ENCODE measurements at places on chromosomes 1 and 21.

DNA sequence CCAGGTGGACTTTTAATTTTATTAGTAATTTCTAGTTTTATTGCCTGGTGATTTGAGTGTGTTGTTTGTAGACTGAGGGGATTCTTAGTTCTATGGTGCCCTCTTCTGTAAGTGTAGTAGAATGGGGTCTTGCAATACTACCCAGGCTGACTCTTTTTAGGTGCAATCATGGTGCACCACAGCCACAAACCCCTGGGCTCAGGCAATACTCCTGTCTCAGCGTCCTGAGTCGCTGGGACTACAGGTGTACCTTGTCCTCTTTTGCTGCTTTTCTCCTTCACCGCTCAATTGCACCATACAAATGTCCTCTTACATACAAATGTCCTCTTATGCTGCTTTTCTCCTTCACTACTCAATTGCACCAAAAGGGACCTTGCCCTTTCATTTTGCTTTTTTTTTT is 43.1 kb downstream of the SCP2 start:
- DNase-seq: no peak

- no peak for DNase-seq
Observed at GRCh38 chr21:43361493-43362296, 65.2 kb downstream of the SIK1 start.

DNA sequence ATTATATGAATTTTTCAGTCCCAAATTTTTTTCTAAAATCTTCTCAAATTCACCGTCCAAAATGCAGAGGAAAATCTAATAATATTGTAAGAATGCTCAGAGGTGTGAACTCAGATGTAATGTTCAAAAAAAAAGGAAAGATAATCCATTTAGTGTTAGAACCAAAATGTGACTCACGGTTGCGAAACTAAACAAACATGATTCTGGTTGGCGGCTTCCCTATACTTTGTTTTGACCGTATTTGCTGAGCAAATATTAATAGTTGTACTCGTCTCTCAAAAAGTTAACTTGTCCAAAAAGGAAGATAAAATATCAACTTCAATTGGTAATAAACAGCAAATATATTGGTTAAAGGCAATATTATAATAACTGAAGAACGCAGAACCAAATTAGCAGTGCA is 34.4 kb downstream of the ZSWIM5 start:
- no peak for DNase-seq

- DNase-seq: no peak
Observed at GRCh38 chr1:48576565-48576964, 104.6 kb upstream of the SPATA6 start.

- no peak for DNase-seq
Observed at GRCh38 chr1:62265956-62266935, 53.0 kb downstream of the KANK4 start.

GRCh38 chr1:157782931-157783330 is 6.0 kb upstream of the FCRL2 start:
- no peak for DNase-seq

GRCh38 chr1:97270508-97271307 is 549.1 kb downstream of the PTBP2 start:
- no peak for DNase-seq

DNA sequence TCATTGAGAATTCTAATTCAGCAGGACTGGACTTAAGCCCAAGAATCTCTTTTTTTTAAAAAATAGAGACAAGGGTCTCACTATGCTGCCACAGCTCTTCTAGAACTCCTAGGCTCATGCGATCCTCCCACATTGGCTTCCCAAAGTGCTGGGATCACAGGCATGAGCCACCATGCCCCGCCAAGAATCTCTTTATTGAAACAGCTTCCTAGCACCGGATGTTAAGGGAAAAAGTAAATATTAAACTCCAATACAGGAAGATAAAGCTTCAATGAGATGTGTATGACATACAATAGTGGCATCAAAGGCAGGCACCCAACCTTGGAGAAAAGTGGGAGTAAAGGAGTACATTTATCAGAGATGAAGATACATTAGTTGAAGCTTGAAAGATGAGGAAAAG is 25.5 kb downstream of the PUM1 start:
- DNase-seq: no peak

DNA sequence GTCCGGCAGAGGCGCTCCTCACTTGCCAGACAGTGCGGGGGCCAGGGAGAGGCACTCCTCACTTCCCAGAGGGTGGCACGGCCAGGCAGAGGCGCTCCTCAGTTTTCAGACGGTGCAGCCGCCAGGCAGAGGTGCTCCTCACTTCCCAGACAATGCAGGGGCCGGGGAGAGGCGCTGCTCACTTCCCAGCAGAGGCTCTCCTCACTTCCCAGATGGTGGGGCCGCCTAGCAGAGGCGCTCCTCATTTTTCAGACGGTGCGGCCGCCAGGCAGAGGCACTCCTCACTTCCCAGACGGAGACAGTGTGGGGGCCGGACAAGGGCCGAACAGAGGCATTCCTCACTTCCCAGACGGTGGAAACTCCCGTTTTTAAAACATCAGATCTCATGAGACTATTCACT is 238.4 kb upstream of the CACYBP start:
- no peak for DNase-seq

GRCh38 chr1:55725378-55725777 is 510.2 kb upstream of the USP24 start:
- no peak for DNase-seq

GRCh38 chr1:64196074-64196870 is 7.2 kb upstream of the UBE2U start:
- peak; percentile 61 for DNase-seq

DNA sequence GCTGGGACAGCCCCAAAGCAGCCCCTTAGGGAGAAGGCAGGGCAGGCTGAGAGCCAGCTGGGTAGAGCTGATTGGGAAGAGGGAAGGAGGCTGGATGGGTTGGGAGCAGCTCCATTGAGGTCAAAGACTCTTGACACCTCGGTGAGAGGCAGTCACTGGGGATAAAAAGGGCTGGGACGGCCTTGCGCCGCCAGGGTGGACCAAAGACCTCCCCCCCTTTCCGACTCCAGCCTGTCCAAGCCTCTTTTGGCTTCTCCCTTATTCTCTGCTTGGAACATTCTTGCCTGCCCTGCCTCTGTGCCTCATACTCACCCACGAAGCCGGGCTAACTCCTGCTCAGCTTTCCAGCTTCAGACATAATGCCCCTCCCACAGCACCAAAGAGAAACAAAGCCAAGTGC is 51.1 kb downstream of the LRRC38 start:
- DNase-seq: no peak

DNA sequence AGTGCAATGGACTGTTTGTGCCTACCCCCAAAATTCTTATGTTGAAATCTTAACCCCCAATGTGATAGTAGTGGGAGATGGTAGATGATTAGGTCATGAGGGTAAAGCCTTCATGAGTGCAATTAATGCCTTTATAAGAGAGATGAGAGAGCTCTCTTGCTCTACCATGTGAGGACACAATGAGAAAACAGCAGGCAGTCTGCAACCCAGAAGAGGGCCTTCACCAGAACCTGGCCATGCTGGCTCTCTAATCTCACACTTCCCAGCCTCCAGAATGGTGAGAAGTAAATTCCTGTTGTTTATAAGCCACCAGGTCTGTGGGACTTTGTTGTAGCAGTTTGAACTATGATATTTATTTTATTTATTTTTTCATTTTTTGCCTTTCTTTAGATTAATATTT is 21.0 kb downstream of the RYR2 start:
- DNase-seq: no peak

DNA sequence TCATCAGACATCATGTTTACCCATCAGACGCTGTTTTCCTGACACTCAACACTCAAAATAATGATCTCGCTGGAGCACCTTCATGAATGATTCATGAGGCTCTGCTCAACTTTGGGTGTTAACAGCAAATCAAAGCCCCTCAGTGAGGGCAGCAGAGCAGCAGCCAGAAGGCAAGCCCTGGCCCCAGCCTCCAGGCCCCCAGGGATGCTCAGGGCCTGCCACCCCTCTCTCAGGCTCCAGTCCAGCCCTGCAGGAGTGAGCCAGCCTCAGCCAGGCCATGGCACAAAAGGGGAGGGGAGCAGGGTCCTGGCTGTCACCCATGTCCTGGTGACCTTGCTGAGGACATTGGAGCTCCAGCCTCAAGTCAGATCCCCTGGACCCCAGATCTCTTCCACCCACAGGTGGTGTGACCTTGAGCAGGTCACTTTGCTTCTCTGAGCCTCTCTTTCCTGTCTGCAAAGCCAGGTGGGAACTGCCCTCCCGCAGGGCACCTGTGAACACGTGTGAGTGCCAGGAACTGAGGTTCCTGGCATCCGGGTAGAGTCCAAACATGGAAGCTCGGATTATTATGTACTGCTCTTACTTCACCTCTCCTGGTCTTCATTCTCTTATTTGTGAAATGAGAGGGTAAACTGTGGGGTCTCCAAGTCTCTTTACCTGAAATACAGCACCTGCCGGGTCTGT is 161.6 kb upstream of the VAMP3 start:
- DNase-seq: no peak

DNA sequence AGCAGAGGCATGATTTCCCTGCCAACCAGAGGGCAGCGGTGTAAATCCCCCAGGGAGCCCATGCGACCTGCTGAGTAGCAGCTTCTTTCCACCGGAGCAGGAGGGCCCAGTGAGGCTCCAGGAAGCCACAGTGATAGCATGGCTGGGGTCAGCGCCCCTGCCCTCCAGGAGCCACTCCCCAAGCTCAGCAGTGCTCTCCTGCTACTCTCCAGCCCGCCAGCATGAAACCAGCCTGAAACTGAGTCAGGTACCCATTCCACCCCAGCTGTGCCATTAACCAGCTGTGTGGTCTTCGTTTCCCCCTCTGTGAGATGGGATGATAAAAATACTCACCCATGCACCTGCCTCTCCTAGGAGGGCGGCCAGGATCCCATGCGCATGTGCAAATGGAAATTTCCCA is 123.8 kb upstream of the TMEM51 start:
- DNase-seq: no peak

GRCh38 chr1:209428241-209428921 is 155.1 kb upstream of the CAMK1G start:
- no peak for DNase-seq

DNA sequence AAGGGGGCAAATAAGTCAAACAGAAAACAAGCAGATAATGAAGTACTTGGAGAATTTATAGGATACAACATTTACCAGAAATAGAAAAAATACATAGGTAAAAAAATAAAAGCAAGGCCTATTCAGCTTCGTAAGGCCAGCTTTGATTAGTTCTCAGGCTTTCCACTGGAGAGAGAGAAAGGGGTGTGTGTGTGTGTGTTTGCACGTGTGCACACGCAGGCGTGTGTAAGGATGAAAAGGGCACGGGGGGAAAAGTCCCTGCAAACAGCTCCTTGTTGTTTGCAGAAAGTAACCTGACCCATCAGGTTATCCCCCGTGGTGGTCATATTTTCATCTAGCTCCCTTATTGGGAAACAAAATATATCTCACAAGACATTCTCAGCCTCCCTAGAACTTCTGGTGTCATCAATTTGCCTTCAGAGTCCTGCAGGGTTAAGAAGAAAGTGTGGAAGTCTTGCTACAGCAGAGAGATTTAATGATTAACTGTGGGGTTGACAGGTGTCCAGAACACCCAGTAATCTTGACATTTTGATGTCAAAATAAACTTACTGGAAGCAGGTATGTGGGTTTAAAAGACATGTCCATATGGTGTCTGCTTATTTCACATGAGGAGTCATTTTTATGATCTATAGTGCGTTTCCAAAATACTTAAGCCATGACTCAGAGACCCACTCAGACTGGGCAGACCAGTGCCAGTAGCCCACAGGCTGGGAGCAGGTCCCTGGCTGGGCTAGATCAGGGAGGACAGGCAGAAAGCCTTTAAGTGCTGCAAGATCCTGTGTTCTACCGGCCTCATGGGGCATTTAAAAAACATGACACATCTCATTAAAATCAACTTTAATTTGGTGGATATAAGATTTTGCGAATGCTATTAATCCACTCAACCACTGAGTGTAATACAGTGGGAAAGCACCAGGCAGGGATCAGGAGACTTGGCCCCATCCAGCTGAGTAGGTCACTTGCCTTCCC is 487.6 kb upstream of the CAMK1G start:
- no peak for DNase-seq

- no peak for DNase-seq
Observed at GRCh38 chr1:1442069-1442770, 6.7 kb downstream of the VWA1 start.
